ENCODE measurements at places on chromosomes 2 and 18. TPM values are rescaled to one million over a fixed set of nuclear protein-coding genes. Genes with fewer than 3 reads are reported as not detected.

C2orf78 gene
- total RNA-seq = not detected

LYG1 gene
- 1.4 TPM for total RNA-seq

C2orf66 gene
- total RNA-seq = 0.15 TPM

HJURP gene
- total RNA-seq = 1.8 TPM

SLC4A3 gene
- 5.7 TPM for total RNA-seq

UNC80 gene
- not detected for total RNA-seq

FER1L5 gene
- 0.35 TPM for total RNA-seq

VSNL1 gene
- 1.6 TPM for total RNA-seq

MEP1B gene
- total RNA-seq = not detected

PPP1CB gene
- total RNA-seq = 260 TPM

CFAP65 gene
- total RNA-seq = not detected

GRCh38 chr18:58520969-58521368 lies 107.9 kb downstream of the ALPK2 start:
- H3K27me3 ChIP-seq = peaks cover 4% of the 10 kb centered on the region
- no peak overlapping the region for H3K27ac ChIP-seq
- no peaks in the 10 kb centered on the region for H3K4me1 ChIP-seq

DNA sequence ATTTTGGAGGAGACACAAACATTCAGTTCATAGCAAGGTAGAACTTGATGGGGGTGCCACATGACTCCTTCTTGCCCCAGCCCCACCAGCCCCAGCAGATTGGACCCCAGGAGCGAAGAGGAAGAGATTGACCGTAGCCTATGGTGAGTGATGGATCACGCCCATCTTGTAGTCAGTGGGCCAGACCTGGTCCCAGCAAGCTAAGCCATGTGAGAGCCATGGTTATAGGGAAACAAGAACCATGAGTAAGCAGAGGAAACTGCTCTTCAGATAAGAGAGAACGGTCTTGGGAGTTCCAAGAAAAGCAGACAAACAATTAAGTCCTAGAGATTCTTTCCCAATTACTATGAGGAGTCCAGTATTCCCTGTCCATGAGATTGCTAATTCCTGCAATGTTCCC lies 4.6 kb upstream of the TCF4 start:
- H3K36me3 ChIP-seq = no peaks in the 10 kb centered on the region
- H3K27me3 ChIP-seq = no peaks in the 10 kb centered on the region
- no peak for DNase-seq
- peaks cover 5% of the 10 kb centered on the region for H3K4me1 ChIP-seq

GRCh38 chr2:69525261-69525660 lies 88.0 kb upstream of the NFU1 start:
- no peak overlapping the region for H3K27ac ChIP-seq
- no peak overlapping the region for H3K4me3 ChIP-seq
- DNase-seq = no peak
- no peaks in the 10 kb centered on the region for H3K27me3 ChIP-seq
- H3K36me3 ChIP-seq = no peaks in the 10 kb centered on the region

DNA sequence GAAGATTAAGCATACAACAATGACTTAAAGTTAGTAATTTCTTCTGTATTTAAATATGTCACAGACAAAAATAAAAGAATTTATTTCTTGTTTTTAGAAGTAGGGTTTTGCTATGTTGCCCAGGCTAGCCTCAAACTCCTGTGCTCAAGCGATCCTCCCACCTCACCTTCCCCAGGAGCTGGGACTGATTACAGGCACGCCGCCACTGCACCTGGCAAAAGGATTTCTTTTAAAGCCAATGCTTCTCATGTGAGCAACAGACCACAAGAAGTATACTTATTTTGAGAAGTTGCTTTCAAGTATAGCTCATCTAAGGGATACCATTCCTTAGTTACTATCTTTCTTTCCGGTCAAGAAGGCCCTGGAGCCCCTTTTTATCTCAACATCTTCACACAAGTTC lies 57.2 kb upstream of the BBS5 start:
- H3K27ac ChIP-seq = no peak overlapping the region
- H3K4me1 ChIP-seq = no peaks in the 10 kb centered on the region
- H3K27me3 ChIP-seq = no peaks in the 10 kb centered on the region
- H3K4me3 ChIP-seq = no peak overlapping the region
- no peaks in the 10 kb centered on the region for H3K36me3 ChIP-seq

GRCh38 chr2:69495008-69495407 lies 57.8 kb upstream of the NFU1 start:
- H3K27ac ChIP-seq = peak overlapping the region; percentile 28
- no peaks in the 10 kb centered on the region for H3K27me3 ChIP-seq
- no peaks in the 10 kb centered on the region for H3K4me1 ChIP-seq
- peaks cover 30% of the 10 kb centered on the region for H3K36me3 ChIP-seq

GRCh38 chr18:35998967-35999366 lies 26.5 kb downstream of the RMP24 start:
- no peak overlapping the region for H3K27ac ChIP-seq
- no peak for DNase-seq
- H3K27me3 ChIP-seq = no peaks in the 10 kb centered on the region
- H3K4me3 ChIP-seq = no peak overlapping the region
- H3K36me3 ChIP-seq = no peaks in the 10 kb centered on the region
- H3K4me1 ChIP-seq = no peaks in the 10 kb centered on the region

DNA sequence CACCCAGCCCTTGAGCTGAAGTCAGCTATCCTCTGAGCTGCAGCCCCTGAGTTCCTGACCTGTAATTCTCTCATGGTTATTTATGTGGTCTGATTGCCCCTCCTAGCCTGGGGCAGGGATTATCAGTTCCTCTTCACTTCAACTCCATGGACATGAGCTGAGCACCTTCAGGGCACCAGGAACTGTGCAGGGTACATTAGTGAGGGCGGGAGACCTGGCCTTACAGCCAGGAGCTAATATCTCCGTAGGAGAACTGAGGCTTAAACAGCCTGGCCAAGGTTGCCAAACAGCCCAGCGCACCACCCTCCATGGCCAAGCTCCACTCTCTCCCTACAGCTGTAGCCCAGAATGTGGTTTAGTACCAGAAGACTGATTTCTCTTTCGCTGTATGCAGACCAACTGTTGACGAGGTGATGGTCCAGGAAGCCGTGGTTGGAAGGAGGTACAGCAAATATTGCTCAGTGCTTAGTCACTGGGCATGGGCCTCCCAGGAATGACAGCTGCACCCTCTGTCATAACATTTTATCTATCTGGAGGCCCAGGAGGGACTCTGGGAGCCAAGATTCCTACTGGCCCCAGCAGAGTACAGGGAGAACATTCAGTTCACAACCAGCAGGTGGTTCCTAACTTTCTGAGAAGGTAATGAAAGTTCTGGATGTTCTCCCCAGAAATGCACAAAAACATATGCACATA lies 228.7 kb upstream of the SIX2 start:
- peaks cover 8% of the 10 kb centered on the region for H3K27me3 ChIP-seq
- no peak overlapping the region for H3K4me3 ChIP-seq
- H3K4me1 ChIP-seq = no peaks in the 10 kb centered on the region
- DNase-seq = no peak
- no peak overlapping the region for H3K27ac ChIP-seq

DNA sequence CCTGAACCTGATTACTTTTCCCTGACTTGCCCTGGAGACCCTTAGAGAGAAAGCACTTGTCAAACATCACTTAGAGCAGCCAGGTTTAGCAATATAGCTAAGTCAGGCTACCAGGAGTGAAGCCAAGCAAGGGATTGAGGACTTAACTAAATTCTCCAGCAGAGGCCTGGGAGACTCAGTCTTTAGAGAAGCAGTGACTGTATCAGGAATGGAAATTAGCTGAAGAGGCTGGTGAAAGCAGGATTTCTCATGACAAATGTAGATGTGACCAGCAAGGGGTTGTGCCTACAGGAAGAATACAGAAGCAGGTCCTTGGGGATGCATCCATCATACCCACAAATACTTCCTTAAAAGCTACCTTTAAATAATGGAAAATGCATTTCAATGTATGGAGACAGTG lies 368.9 kb upstream of the MEIS1 start:
- H3K4me1 ChIP-seq = no peaks in the 10 kb centered on the region
- no peak overlapping the region for H3K4me3 ChIP-seq
- H3K27ac ChIP-seq = no peak overlapping the region
- DNase-seq = no peak
- H3K27me3 ChIP-seq = no peaks in the 10 kb centered on the region

GRCh38 chr2:30239308-30239985 lies 8.1 kb downstream of the LBH start:
- peaks cover 37% of the 10 kb centered on the region for H3K4me1 ChIP-seq
- peak; percentile 60 for DNase-seq
- H3K27me3 ChIP-seq = no peaks in the 10 kb centered on the region
- peak overlapping the region; percentile 72 for H3K27ac ChIP-seq

DNA sequence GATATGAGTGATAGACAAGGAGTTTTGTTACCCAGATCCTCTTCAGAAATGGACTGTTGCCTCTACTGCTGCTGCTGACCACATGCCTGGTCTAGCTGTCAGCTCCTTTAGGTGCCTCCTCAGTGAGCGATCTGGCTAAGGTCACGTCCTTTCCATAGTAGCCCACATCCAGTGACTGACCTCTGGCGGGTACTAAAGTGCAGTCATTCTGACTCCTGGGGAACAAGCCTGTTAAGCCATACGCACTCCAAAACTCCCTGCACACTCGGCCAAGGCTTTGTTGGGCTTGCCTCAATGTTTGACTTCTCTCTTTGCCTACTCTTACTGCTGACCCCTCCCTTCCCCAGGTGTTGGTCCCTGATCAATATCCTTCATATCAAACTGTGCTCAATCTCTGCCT lies 685.2 kb downstream of the IRS1 start:
- no peak overlapping the region for H3K4me3 ChIP-seq
- no peaks in the 10 kb centered on the region for H3K27me3 ChIP-seq
- no peak overlapping the region for H3K27ac ChIP-seq
- peaks cover 35% of the 10 kb centered on the region for H3K4me1 ChIP-seq
- DNase-seq = peak; percentile 4
- no peaks in the 10 kb centered on the region for H3K36me3 ChIP-seq

DNA sequence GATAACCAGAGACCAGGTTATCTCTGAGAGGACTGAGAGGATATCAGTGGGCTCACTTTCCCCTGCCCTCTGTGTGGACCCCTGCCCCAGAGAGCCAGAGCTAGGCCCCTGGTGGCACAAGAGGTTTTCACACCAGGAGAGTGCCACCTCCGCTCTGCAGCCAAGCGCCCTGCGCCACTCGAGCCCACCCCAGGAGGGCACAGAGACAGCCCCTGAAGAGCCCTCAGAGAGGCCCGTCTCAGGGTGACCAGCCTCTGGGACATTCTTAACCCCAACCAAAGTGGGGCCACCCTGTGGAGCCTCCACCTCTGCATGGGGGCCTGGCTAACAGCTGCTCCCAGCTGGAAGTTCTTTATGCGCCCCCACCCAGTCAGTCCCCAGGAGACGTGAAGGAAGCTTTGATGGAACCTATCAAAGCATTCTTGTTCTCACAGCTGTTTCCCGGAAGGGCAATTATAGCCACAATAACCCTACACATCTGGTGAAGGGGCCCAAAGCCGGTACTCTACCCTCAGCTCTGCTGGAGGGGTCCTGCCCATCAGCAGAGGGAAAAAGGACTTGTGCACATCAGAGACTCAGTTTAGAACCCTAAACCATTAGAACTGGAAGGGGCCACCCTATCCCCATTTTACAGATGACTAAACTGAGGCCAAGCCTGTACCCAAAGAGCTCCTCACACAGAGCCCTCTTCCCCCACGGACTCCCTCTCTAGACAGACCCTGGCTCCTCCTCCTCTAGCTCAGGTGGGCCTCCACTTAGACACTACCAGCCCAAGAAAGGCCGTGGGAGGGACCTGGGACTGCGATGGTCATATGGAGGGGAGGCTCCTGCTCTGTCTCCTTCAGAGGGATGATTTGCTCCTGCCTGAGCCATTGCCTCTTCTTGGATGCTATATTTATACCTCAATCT lies 101.1 kb downstream of the ZFP36L2 start:
- H3K27ac ChIP-seq = no peak overlapping the region
- no peaks in the 10 kb centered on the region for H3K36me3 ChIP-seq
- no peak overlapping the region for H3K4me3 ChIP-seq
- DNase-seq = no peak
- H3K27me3 ChIP-seq = no peaks in the 10 kb centered on the region

GRCh38 chr18:9771977-9772660 lies 64.0 kb downstream of the RAB31 start:
- peaks cover 4% of the 10 kb centered on the region for H3K4me1 ChIP-seq
- no peaks in the 10 kb centered on the region for H3K27me3 ChIP-seq
- no peak for DNase-seq
- no peaks in the 10 kb centered on the region for H3K36me3 ChIP-seq
- no peak overlapping the region for H3K4me3 ChIP-seq

DNA sequence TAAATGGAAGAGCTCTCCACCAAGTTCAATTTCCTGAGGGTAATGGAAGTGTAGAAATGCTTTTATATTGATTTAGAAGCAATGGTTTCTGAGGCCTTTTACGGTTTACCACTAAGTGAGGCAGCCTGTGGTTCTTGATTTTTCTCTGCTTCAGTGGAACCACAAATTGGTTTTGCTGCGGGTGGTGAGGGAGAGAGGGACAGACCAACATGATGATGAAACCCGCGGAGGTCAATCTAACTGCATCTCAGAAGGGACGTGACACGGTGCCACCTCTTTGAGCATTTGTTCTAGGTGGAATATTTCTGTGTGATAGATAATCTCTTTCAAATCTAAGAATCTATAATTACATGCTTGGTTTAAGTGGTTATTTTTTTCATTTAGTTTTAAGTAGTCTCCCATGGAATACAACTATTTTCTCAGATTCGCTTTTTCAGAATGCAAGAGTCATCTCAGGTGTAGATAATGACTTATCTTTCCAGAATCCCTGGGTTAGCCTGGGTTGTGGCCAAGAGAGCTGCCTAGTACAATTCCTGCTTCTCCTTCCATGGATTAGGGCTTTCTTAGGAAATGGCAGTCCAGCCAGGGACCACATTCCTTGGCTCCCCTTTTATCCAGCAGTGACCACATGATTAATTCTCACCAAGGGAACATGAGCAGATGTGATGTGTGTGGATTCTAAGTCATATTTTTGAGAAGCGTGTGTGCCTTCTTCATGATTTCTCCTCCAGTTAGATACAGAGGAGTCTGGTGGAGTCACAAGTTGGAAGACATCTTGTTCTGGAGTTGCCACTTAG lies 52.5 kb downstream of the KCNE4 start:
- DNase-seq = no peak
- no peaks in the 10 kb centered on the region for H3K4me1 ChIP-seq
- H3K27me3 ChIP-seq = no peaks in the 10 kb centered on the region
- no peaks in the 10 kb centered on the region for H3K36me3 ChIP-seq

DNA sequence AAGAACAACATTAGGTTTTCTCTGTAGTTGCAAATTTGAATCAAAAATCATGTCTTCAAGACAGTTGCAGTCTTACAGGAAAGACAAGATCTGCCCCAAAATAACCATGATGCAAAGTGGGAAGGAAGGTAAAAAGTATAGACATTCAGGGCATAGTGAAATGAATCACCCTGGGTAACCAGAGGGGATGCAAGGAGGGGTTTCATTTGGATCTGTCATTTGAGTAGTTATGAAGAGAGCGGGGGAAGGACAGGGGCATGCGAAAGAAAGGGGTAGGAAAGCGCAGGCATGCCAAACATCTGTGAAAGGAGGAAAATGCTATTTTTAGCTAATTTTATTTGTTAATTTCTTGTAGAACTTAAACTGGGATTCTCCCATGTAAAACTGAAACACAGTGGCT lies 219.1 kb upstream of the BOD1L2 start:
- no peak overlapping the region for H3K4me3 ChIP-seq
- peaks cover 5% of the 10 kb centered on the region for H3K36me3 ChIP-seq
- H3K27me3 ChIP-seq = no peaks in the 10 kb centered on the region
